ENCODE measurements at places on chromosomes 12 and 14.
A peak's percentile ranks its signal among the peaks of the same experiment; 100 is the strongest.

- DNase-seq, result no peak
Observed at GRCh38 chr12:110475426-110475825, 6.8 kb downstream of the FAM216A start.

GRCh38 chr12:51373187-51373586 is 18.0 kb downstream of the GALNT6 start:
- DNase-seq, result no peak

GRCh38 chr14:83425138-83425537 is 1891.5 kb upstream of the SEL1L start:
- DNase-seq, result peak; percentile 83

- DNase-seq, result no peak
Observed at GRCh38 chr12:57725851-57726150, 12.7 kb downstream of the AGAP2 start.

GRCh38 chr12:63980211-63980610 is 135.7 kb downstream of the SRGAP1 start:
- no peak for DNase-seq

GRCh38 chr12:132397152-132397933 is 68.0 kb upstream of the GALNT9 start:
- DNase-seq, result no peak

DNA sequence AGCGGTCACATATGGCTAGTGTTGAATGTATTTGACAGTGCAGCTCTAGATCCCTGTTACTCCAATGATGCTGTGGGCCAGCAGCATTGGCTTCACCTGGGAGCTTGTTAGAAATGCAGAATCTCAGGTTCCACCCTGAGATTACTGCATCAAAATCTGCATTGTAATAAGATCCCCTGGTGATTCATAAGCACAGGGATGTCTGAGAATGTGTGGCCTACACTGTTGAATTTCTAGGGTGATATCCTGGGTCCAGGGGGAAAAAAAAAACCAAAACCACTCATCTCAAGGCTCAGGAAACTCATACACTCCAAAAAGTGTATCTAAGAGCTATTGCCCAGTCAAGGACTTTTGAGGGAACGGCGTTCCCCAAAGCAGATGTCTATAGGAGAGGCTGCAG is 196.8 kb downstream of the PPM1H start:
- peak; percentile 55 for DNase-seq

DNA sequence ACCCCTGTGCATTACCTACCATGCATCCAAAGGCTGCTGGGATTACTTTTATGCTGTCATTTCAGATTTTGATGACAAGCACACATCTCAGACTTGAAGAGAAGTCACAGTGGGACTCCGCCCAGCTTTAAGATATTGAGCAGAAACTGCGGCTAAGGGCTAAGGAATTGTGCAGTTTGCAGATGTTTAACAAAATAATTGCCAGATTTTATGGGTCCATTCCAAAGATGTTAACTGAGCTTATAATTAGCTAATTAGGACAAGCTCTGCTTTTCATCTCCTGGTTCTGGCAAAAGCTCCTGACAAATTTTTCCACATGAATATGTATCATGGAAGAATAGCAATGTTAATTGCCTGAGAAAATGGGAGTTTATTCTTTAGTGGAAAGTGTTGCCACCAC is 344.4 kb upstream of the ATXN7L3B start:
- no peak for DNase-seq

DNA sequence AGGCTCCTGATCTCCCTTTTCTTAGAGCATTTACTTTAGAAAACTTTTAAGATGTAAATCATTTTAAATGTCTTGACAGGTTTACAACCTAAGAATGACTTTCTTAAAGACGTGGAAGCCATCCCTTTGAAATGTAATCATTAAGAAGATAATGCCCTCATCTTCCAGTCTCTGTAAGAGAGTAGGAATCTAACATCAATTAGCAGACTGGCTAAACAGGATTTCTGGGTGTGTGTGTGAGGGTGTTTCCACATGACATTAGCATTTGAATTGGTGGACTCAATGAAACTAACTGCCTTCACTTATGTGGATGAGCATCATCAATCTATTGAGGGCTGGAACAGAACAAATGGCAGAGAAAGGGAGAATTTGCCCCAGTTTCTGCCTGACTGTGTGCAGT is 329.5 kb downstream of the RPL10L start:
- no peak for DNase-seq

- DNase-seq, result no peak
Observed at GRCh38 chr14:95421741-95422140, 94.7 kb downstream of the SYNE3 start.

GRCh38 chr12:94616203-94616729 is 34.1 kb downstream of the TMCC3 start:
- DNase-seq, result no peak

- peak; percentile 40 for DNase-seq
Observed at GRCh38 chr12:32240162-32240561, 133.5 kb downstream of the BICD1 start.

DNA sequence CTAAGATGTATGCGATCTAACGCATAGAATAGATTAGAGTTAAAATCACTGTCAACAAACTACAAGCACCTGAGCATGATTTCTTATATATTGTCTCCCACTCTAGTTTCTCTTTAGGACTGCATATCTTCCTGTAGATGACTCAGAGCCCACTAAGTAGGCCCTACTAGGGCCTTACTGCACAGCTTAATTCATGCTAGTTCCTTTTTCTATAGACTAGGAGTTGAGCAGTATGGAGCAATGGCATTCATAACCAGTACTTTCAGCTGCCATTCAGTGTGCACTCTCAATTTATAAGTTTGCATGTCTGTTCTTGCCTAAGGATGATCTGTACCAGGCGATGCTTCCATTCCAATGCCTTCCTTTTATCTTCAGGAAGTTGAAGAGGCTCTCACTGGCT is 103.5 kb downstream of the METTL25 start:
- no peak for DNase-seq

DNA sequence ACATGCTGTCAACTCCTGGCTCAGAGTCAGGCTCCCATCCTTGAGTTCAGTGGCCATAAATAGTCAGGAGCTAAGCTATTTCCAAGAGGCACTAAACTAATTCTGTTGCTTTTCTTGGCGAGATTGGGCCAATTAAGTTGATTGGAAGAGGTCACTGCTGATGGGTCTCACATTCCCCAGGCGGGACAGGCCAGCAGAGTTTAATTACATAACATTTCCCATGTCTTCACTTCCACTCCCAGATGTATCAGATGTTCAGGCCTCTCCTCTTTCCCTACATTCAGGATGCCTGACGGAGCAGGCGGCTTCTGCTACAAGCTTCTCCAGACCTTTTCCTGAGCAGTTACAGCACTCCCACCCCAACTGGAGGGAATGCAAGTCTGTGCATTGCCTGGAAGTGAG is 5.3 kb downstream of the NTF3 start:
- no peak for DNase-seq

DNA sequence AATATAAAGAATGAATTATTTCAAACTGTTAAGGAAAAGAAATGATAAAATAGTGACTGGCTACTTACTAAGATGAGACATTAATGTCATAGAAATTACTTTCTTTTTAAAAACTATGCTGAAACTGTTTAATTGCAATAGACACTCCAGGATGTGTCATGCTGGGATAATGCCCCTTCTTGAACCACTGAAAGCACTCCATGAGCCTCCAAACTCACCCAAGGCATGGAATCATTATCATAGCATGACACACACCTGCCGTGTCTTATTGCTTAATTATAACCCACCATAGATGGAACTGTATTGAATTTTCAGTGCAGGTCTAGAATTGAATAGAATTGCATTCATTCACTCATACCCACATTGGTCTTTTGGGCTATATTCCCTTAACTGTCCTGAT is 4.3 kb downstream of the MBIP start:
- DNase-seq, result no peak

GRCh38 chr12:94427501-94428381 is 31.9 kb downstream of the CEP83 start:
- peak; percentile 94 for DNase-seq

GRCh38 chr12:75294797-75295196 is 35.3 kb downstream of the CAPS2 start:
- no peak for DNase-seq

- peak; percentile 17 for DNase-seq
Observed at GRCh38 chr12:67069451-67070306, 199.5 kb upstream of the CAND1 start.

- no peak for DNase-seq
Observed at GRCh38 chr14:77541905-77542304, 43.3 kb upstream of the ISM2 start.

GRCh38 chr12:6070472-6071257 is 53.8 kb downstream of the VWF start:
- no peak for DNase-seq

DNA sequence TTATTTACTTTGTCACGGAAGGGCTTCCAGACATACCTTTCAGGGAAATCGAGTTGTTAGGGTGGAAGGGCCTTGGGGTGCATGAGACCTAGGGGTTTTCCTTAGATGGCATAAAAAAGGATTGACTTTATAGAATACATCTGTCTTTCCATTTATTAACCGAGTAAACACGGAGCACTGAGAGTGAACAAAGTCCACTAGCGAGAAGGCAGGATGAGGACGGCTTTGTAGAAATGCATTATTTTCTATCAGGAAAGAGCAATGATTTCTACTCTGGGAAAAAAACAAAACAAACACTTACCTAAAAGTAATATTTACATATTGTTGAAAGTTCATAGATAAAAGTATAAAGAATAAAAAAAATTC is 91.8 kb downstream of the RCOR1 start:
- no peak for DNase-seq

GRCh38 chr14:75831455-75831854 is 150.3 kb downstream of the TGFB3 start:
- peak; percentile 87 for DNase-seq

DNA sequence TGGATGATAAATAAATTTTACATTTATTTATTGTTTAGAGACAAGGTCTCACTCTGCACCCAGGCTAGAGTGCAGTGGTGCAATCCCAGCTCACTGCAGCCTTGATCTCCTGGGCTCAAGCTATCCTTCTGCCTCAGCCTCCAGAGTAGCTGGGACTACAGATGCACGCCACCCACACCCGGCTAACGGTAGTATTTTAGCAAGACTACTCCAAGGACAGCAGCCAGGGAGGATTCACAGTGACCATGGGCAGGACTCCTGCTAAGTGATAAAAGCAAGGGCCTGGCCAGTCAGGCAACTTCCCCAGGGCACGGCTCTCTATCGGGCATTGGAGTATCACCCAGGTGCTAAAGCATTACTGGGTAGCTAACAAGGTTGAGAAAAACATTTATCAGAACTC is 55.4 kb downstream of the ARL6IP4 start:
- DNase-seq, result no peak

DNA sequence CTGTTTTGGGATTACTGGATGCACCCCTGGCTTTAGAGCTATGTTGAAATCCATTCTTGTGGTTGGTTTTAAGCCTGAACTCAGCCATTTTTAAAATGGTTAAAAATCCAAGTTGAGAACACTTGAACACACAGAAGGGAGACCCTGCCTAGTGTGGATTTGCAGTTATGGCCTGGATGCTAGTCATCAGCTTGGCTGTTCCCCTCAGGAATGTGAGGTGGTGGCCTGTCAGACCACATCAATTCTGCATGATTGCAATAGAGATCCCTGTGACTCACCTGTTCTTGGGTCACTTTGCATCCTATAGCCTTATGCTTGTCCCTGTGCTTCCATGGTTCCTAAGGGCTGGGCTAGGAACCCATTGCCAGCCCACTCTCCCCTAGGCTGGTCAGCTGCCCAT is 454.1 kb downstream of the ATP23 start:
- peak; percentile 47 for DNase-seq

GRCh38 chr14:32006263-32007110 is 70.6 kb upstream of the ARHGAP5 start:
- DNase-seq, result no peak

DNA sequence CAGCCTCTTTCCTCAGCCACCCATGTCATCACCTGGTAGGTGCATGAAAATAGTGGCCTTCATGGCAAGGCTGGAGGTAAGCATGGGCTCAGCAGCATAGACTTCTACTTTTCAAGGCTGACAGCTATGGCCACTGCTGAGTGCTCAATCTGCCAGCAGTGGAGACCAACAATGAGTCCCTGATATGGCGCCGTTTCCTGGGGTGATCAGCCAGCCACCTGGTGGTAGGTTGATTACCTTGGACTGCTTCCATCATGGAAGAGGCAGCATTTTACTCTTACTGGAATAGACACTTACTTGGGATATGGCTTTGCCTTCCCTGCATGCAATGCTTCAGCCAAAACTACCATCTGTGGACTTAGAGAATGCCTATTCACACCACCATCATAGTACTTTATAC is 39.5 kb upstream of the USP44 start:
- no peak for DNase-seq

DNA sequence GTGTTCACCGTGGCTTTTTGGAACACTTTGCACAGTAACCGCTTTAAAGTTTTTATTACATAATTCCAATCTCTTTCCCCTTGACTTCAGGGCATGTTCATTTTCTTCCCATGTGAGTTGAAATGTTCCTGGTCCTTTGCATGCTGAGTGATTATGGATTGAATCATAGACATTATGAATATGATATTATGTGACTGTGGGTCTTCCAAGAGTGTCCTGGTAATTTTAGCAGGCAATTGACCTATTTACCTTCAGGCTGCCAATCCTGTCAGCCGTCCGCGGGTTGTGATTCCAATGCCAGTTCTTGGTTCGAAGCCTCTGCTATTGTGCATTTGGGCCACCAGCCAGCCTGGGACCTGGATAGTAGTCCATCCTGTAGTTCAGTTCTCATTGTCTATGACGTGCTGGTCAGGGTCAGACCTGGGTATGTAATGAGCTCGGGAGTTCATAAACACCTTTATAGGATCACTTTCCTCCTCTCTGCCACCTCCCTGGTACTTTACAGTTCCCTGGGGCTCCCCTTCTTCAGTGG is 32.6 kb upstream of the DDX11 start:
- DNase-seq, result no peak

GRCh38 chr12:113207613-113208040 is 13.6 kb upstream of the TPCN1 start:
- peak; percentile 38 for DNase-seq

GRCh38 chr12:117444781-117445180 is 83.4 kb upstream of the NOS1 start:
- DNase-seq, result no peak

- DNase-seq, result no peak
Observed at GRCh38 chr14:69443296-69443805, 41.2 kb upstream of the PLEKHD1 start.

- DNase-seq, result peak; percentile 59
Observed at GRCh38 chr12:25254271-25254880, 3.6 kb upstream of the KRAS start.

- peak; percentile 4 for DNase-seq
Observed at GRCh38 chr12:125402874-125403789, 337.9 kb downstream of the AACS start.

GRCh38 chr14:76927971-76928700 is 100.4 kb downstream of the IRF2BPL start:
- no peak for DNase-seq

DNA sequence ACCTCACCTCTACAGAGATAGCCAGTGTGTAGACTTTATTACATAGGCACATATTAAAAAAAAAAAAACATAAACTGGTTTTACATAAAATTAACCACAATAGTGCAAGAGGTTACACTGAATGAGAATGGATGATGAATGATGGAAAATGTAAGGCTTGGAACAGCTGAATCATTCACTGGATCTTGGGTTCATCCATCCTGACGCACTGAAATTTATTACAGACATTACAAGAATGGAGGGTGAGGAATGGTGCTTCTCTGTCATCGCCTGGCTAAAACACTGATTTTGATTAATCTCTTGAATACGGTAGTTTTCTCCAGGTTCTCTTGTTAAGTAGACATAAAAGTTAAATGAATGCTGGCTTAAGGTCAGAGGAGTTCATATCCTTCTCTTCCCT is 40.0 kb upstream of the GTF2A1 start:
- DNase-seq, result peak; percentile 55
